Right renal cortex interstitium (tissue), 3 donors: ENCODE measurements at places on chromosomes 3 and 15. TPM values are rescaled to one million over a fixed set of nuclear protein-coding genes. Genes with fewer than 3 reads are reported as not detected.

DNA sequence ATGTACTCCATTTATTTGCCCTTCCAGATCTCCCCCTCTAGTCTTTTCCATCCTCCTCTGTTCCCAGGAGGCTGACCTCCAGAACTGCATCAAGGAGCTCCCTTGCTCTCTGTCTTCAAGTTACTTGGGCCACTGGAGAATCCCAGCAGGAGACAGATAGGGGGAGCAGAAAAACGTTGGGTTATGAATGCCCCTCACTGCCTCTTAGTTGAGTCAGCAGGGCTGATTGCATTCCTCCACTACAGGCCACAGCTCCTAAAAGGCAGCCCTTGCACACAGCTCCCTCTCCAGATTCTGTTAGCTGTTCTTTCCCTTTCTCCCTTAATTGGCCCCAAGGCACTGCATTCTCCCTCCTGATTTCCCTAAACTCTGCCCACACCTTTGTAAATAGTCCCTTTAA, 12.4 kb upstream of the CEP152 start:
- no peak for DNase-seq

GRCh38 chr15:83422081-83422480, 25.1 kb upstream of the SH3GL3 start:
- no peak for DNase-seq

- no peak for DNase-seq
Observed at GRCh38 chr3:191345334-191345733, 15.0 kb upstream of the UTS2B start.

DNA sequence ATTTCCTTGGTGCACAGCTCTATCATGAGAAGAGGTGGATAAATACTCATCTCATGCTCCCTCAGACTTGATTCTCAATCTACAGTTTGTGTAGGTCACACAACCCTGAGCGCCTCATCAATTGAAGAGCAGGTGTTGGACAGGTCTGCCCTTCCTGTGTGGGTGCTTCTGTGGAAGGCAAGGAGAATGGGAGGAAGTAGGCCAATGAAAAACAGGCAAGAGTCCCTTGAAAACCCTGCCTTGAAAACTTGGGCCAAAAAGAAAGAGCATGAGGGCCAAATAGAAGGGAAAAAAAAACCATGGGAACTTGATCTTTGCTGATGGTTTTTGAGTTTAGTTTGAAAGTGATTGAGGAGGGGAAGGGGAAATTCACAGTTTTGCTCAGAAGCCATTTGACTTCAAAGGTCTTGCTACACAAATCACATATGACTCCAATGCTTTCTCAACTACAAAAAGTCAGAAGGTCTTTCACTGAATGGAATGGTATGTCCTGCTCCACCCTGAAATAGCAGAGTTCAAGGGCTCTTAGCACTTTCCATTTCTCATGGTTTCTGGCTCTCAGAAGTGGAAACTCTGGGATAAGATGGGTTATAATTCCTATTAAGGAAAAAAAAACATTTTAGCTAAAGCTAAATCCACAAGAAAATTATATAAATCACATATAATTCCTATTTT, 37.2 kb upstream of the TM4SF1 start:
- peak; percentile 16 for DNase-seq

Gene ACSBG1
- 0.34 TPM for polyA plus RNA-seq

Gene TCF12
- polyA plus RNA-seq, result 198 TPM

Gene TNFAIP8L3
- 2.0 TPM for polyA plus RNA-seq

Gene DLG1
- polyA plus RNA-seq, result 90.7 TPM
